Fibroblast of skin of left quadriceps (primary cell): ENCODE measurements at places on chromosomes 4 and X.

GRCh38 chrX:49840679-49841078 lies 11.6 kb downstream of the PAGE4 start:
- peak; percentile 0 for DNase-seq

GRCh38 chrX:20971250-20971649 lies 403.0 kb upstream of the CNKSR2 start:
- no peak for DNase-seq

- peak; percentile 93 for DNase-seq
These were observed at the start of gene PITX2 for GRCh38 chr4:110622841-110623717. TSS of gene PITX2 (minus strand) at chr4:110623077. CDS start at chr4:110622460, 617 bp downstream.

DNA sequence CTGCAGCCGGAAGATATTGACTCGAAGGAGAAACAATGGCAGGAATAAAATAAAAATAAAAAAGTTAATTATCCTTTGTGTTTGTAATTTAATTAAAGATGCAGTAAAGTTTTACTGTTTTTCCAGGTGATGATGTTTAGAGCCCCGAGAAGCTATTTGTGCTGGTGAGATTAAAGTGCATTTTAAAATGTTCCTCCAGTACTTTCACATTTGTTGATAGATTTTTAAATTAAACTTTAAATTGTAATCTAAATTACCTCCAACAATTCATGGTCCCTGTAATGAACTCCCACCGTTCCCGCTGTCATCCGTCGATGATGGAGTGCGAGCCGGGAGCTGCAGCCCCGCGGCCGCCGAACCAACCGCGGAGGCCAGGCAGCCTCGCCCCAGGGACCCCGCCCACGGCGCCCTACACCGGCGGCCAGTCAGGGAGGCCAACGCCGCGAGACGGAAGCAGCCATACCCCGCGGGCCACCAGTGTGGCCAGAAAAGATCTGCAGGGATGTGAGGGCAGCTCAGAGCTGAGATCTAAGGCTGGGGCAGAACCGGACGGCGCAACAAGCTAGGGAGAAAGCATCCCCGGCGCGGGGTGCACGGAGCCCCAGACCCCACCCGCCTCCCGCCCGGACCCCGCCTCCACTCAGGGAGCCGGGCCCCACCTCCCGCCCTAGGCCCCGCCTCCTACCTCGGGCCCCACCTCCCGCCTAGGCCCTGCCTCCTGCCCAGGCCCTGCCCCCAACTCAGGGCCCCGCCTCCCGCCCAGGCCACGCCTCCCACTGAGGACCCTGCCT lies 104.0 kb downstream of the FAM53A start:
- DNase-seq = peak; percentile 54

DNA sequence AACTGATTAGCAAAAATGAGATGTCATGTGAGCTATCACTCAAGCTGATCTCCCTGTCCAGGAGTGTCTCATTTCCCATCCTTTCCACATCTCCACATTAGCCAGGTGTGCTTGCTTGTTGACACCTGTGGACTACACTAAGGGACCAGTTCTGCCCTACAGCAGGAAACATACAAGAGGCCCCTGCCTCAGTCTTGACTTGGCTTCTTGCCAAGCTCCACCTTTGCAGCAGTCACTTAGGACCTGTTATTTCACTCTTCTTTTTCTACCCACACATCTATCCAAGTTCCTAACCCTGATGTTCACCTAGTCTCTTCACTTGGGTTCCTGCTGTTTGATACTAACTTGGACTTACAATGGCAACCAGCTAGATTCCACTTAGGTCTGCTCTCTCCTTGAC lies 13.2 kb downstream of the FRMD7 start:
- DNase-seq = no peak

- peak; percentile 85 for DNase-seq
These were observed 133.9 kb downstream of the AFAP1 start for GRCh38 chr4:7805533-7806337.

- DNase-seq = no peak
These were observed 146.1 kb downstream of the NEXMIF start for GRCh38 chrX:74779175-74779574.

DNA sequence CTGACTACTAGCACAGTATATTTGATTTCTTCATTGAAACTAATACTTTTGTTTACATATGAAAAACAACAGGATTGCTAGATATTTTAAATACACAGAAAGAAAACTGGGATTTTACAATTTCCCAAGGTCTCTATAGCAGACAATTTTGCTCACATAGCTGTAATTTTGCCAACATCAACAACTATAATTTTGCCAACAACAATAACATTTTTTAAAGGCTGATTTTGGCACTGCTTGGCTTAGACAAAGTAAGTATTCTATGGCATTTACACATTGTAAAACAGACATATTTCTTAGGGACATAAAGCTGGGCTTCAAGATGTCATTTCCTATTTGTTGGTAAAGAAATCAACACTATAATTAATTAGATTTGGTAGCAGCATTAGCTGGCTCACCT lies 922.1 kb downstream of the RAB28 start:
- DNase-seq = no peak

DNA sequence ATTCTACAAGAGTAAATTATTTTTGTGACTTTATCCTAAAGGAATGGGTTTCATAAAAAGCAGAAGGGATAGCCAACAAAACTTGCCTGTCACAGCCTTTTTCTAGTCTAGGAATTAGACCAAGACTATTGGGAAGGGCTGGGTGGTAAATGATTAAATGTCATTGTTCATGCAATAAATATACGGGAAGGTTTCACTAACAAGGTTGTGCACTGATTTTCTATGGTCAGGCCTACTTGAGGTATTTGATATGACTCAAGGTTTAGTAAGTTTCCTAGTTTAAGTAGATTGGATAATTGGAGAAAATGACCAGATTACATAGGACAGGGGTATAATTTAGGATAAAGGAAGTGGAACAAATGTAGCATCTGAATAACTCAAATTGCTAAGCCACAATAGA lies 249.1 kb upstream of the BMP3 start:
- no peak for DNase-seq

DNA sequence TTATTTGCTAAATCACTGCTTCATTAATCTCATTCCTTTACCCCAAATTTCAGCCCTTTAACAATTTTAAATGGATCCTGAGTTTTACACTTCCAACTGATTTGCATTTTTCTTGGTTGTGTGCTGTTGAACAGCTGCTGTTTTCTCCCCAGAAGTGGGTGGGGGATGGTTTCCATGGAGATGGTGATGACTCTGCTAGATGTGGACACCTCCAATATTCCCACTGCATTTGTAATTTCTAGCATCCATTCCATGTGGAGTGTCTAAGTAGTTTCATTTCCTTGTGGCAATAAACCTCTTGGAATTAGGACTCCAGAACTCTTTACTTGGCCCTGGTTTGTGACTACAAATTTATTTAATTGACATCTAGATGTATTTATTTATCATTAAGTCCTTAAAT lies 330.4 kb downstream of the GBA3 start:
- DNase-seq = no peak

DNA sequence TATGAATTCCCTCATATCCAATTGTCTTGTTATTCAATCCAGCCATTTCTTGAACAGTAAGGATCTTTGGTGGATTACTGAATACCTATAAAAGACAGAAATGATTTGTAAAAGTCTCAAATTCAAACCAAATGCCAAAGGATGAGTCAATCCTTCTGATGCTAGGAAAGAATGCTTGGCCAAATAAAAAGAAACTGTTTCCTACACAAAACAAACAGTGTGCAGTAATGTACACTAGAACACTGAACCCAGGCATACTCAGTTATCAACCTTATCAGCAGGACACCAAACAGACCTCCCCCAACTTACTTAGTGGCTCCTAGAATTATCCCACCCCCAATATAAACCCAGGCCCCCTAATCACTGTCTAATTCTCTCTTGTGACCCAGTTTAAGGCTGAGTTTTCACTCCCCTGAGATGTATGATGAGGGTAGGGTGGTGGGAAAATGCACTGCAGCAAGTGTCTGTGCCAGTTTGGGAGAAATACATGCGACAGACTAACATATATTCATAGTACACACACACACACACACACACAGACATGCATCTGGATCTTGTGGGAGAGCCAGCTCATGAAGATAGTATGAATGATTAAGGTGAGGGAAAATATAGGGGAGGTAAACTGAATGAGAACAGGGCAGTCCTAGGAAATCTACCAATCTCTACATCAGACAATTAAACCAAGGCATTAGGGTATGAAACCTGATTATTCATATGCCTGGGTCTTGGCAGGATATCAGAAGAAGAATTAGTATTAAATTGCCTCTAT lies 35.0 kb downstream of the CLDN2 start:
- DNase-seq = no peak

- DNase-seq = no peak
These were observed 132.2 kb downstream of the STIM2 start for GRCh38 chr4:26992657-26993361.

GRCh38 chr4:56301181-56301996 lies 85.9 kb downstream of the AASDH start:
- DNase-seq = peak; percentile 84

DNA sequence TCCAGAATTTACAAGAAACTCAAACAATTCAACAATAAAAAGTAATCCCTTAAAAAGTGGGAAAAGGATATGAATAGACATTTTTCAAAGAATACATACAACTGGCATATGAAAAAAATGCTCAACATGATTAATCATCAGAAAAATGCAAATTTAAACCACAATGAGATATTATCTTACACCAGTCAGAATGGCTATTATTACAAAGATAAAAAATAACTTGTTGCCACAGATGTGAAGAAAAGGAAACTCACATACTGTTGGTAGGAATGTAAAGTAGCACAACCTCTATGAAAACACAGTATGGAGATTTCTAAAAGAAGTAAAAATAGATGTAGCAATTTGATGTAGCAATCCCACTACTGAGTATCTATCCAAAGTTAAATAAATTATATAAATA lies 65.1 kb upstream of the DIAPH2 start:
- no peak for DNase-seq

DNA sequence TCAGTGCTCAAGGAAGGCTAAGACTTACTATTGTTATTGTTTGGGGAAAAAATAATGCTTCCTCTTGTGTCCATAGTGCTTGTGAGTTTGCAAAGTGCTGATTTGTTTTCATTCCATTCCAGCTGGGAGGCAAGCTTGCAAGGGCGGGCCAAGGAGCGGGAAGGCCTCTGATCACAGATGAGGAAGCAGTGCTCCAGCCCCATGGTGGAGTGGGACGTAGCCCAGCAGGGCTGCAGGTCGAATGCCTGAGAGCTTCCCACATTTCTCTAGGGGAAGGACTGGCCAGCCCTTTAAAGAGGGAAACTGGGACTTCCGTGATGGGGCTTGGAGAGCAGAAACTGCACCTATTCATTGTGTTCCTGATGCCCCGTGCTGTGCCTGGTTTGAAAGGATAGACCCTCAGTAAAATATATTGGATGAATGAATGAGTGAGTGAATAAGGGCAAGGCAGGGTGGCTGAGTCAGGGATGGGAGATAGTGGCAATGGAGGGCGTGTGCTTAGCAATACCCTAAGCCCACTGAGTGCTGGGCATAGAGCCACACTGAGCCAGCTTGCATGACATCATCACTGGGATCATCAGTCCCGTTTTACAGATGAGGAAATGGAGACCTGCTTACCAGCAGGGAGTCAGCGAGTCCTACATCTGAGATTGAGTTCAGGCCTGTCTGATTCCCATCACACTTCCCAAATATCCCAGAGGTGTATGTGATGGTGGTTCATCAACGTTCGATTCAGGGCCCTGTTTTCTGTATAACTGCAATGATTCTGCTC lies 17.9 kb upstream of the NSG1 start:
- DNase-seq = no peak

- DNase-seq = peak; percentile 33
These were observed 119.7 kb upstream of the PCDH7 start for GRCh38 chr4:30600246-30601017.

- no peak for DNase-seq
These were observed 139.6 kb downstream of the CRLF2 start for GRCh38 chrX:1072637-1073377.

DNA sequence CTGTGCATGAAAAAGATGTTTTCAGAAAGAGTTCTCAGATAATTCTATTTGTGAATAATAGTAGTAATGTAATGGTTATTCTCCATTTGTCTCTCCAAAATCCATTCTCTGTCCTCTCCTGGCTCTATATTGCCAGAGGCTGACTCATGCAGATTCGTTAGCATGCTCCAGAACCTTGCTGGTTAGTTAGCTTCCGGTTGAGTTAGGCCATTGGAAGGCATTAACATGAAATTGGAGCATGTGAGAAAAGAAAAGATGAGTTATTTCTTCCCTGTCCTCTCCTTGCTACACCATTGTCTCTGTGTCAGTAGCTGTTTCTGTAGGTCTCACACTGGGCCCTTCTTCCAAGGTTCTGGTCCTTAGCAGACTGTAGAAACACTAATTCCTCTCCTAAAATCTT lies 23.5 kb upstream of the PRDM8 start:
- no peak for DNase-seq

GRCh38 chr4:65658117-65658516 lies 12.2 kb downstream of the EPHA5 start:
- no peak for DNase-seq
